NCI-H345 (cell line): ENCODE measurements at places on chromosomes 7 and 10.

DNA sequence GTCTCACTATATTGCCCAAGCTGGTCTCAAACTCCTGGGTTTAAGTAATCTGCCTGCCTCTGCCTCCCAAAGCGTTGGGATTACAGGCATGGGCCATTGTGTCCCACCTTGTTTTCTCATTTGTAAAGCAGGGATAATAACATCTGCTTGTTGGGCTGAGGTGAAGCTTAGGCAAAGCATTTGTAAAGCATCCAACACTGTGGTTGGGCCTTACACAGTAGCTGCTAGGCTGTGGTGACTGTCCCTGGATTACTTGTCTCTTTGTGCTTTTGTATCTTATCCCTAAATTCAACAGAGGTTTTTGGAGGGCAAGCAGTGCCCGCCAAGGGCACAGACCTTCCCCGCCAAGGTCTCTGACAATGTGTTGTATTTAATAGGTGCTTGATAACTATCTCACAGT is 14.3 kb downstream of the HKDC1 start:
- DNase-seq, result no peak

DNA sequence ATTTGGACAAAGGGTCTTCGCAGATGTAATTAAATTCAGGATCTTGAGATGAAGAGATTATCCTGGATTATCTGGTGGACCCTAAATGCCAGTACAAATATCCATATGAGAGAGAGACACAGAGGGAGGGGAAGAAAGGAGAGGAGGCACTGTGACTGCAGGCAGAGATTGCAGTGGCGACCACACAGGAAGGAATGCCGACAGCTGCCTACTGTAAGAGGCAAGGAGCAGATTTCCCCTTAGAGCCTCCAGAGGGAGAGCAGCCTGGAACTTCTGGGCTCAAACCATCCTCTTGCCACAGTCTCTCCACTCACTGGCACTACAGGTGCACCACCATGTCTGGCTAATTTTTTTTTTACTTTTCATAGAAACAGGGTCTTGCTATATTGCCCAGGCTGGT is 152.3 kb downstream of the SDK1 start:
- no peak for DNase-seq

GRCh38 chr10:19333631-19334030 is 285.0 kb downstream of the MALRD1 start:
- DNase-seq, result no peak

- DNase-seq, result no peak
These were observed 243.0 kb downstream of the PLXDC2 start for GRCh38 chr10:20059084-20059835.

GRCh38 chr7:105876964-105877601 is 684 bp upstream of the ATXN7L1 start:
- DNase-seq, result peak; percentile 53

- peak; percentile 81 for DNase-seq
These were observed at the start of gene COPS6 for GRCh38 chr7:100088621-100089457. COPS6 (plus strand) TSS chr7:100088969; CDS start chr7:100088991, 22 bp downstream.

- DNase-seq, result no peak
These were observed 21.8 kb downstream of the CDK1 start for GRCh38 chr10:60799971-60800650.

DNA sequence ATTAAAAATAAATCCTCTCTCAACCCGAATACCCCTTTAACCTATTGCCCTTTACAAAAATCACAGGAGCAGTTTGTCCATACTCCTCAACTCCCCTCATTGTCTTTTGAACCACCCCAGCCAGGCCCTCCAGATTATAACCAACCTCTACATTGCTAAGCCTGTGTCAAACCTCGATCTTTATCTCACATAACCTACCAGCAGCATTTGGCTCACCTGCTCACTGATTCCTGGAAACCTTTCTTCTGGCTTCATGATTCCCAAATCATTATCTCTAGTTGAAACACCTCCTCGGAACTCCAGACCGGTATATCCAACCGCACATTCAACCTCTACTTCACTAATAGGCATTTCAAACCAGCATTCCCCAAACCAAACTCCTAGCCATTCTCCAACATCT is 11.8 kb downstream of the SEC61G start:
- no peak for DNase-seq

GRCh38 chr7:9981742-9982349 is 991.8 kb upstream of the PHF14 start:
- no peak for DNase-seq

DNA sequence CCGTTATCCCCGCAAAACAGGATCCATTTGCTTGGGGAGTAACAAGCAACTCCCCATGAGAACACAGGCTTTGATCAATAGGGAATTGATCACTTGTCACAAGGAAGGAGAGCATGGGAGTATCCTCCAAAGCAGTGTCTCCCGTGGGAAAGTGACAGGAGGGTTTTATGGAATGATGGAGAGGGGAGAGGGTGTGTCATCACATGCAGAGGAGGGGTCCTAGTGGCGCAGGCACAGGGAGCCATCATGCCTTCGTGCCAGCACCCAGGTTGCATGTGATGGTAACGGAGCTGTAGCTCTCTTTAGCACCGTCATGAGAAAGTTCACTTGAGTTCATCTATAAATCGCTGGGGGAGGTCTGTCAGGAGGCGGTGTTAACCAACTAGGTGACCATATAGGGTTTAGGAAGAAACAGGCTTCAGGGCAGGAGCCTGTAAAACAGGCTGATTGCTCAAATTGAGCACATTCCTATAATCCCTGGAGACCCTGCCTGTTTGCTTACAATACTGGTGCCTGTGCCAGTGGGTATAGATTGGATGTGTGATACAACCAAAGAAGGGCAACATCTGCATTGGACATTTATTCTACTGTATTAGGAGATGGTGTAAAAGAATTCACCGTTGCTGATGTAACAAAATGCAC is 428.5 kb downstream of the GALNT17 start:
- DNase-seq, result no peak

DNA sequence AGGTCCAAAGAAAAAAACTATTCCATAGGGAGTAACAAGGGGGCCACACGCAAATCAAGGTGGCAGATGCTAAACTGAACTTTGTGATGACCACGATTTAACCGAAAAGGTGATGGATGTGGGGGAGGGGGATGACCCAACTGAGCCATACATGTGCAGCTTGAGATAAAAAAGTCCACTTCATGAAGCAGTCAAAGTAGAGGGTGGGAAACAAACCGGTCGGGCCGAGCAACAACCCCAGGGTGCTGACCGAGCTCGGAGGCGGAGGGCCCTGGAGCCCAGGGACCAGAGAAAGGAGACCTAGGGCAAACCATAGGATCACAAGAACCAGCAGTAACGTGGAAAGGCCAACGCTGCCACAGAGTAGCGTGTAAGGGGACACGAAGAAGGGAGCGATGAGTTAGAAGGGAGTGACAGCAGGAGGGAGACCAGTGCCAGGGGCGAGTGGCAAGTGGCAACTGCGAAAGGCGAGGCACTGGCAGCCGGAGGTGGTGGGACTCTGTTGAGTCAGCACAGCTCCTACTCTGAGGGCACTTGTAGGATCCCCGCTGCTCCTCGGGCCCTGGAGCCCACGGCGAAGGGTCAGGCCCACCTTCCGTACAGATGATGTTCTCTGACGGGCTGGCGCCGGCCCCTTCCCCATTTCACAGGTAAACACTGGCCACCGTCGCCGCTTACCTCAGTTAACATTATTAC is 540 bp downstream of the SNX13 start:
- DNase-seq, result peak; percentile 59

- no peak for DNase-seq
These were observed 144.2 kb upstream of the TNRC18 start for GRCh38 chr7:5567790-5568189.

DNA sequence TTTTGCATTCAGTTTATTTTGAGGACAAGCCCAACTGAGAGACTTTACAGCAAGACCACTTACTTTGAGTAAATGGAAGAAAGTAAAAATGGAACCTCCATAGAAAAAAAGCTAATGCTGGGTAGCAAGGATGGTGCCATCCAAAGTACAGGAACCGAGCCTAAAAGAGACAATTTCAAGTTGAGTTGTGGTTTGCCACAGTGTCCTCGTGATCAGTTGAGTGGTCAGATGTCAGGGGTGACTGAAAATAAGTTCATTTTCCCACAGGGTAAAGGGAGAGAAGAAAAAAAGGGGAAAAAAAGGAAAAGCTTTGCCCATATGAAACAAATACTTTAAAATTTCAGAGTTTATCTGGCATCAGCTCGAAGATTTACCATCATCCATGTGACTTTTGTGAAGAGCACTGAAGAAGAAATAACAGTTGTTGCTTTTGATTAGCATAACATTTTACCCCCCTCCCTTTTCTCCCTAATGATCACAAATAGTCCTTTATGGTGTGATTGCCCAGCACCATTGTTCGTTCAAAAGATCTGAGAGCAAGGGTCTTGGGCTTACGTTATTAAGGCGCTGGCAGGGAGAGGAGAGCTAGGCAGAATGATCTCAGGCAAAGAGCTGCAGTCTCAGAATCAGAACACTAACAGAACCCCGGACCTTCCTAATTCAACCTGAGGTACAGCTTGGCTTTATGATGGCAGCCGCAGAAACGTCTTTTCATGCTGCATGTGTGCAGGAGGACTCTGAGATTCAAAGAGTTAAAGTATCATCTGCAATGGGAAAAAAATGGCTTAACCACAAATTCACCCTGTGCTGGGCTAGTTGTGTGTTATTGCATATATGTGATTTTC is 338.1 kb downstream of the RNLS start:
- DNase-seq, result no peak

- DNase-seq, result no peak
These were observed 52.9 kb upstream of the HBP1 start for GRCh38 chr7:107115762-107116540.

DNA sequence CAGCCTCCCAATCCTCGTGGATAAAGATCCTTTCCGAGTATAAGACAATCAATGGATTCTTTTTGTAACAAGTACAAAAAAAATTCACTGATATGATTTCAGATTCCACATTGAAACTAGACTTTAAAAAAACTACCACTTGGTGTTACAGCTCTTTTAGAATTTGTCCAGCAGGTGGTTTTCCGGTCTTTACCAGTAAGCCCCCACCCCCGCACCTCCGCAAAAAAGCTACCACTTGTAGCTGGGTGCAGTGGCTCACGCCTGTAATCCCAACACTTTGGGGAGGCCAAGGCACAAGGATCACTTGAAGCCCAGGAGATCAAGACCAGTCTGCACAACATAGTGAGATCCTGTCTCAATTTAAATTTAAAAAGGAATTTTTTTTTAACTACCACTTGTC is 19.8 kb downstream of the IGF2BP3 start:
- DNase-seq, result no peak

- no peak for DNase-seq
These were observed 65.0 kb downstream of the DNAJC12 start for GRCh38 chr10:67772894-67773511.

GRCh38 chr10:113857210-113857609 is 2.7 kb downstream of the NHLRC2 start:
- no peak for DNase-seq

DNA sequence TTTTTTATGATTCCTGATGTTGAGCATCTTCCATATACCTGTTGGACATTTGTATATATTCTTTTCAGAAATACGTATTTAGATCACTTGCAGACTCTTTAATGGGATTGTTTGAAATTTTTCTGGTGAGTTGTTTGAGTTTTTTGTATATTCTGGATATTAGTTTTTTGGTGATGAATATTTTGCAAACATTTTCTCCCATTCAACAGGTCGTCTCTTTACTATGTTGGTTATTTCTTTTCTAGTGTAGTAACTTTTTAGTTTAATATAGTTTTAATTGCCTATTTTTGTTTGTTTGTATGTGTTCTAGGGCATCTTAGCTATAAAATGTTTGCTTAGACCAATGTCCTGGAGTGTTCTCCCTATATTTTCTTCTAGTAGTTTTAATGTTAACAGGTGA is 72.7 kb downstream of the ZWINT start:
- DNase-seq, result no peak

- DNase-seq, result no peak
These were observed 3.5 kb downstream of the PDLIM1 start for GRCh38 chr10:95287281-95287680.

GRCh38 chr7:44322631-44323363 is 2.6 kb downstream of the CAMK2B start:
- DNase-seq, result no peak
